Fibroblast of skin of scalp (primary cell): ENCODE measurements at places on chromosomes 7 and 10.
A peak's percentile ranks its signal among the peaks of the same experiment; 100 is the strongest.

DNA sequence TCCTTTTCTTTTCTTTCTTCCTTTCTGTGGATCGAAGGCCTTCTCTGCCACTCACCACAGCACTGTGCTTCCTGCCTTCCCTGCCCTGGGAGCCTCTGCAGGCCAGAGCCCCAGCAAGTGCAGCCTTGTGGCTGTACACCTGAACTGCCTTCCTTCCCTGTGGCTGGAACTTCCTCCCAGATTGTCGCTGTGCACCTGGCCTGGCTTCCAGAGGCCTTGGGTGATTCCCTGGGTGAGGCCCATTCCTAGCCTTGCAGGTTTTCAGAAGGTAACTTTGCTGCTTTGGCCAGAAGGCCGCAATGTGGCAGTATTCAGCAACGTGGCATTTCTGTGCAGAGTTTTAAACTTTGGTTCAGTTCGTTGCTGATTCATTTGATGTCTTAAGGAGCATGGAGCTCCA, 50.1 kb upstream of the RASGEF1A start:
- no peak for DNase-seq

- DNase-seq, result peak; percentile 65
Measured at GRCh38 chr10:29646238-29646902, 11.6 kb upstream of the SVIL start.

GRCh38 chr7:36037121-36037662, 115.9 kb upstream of the EEPD1 start:
- DNase-seq, result peak; percentile 57

DNA sequence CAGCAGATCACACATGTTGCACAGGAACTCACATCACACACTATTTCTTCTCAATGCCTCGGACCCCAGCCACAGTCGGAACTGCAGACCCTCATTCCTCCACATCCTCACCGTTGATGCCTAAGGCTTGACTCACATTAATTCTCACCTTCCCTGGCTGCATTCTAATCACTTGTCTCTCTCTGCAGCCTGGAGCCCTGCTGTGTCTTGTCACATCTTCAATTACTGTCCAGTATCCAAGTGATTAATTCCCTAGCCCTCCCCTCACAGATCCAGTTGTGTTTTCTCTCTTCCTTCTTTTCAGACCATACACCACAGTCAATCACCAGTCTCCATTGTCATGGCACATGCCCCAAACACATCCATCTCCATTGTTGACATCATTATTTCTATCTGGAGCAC, 592.4 kb upstream of the IGFBP3 start:
- DNase-seq, result no peak

GRCh38 chr7:69941077-69941651, 342.9 kb downstream of the AUTS2 start:
- DNase-seq, result no peak

GRCh38 chr10:109588259-109588658, 335.1 kb downstream of the XPNPEP1 start:
- no peak for DNase-seq

GRCh38 chr10:130714742-130715467, 578.7 kb downstream of the GLRX3 start:
- DNase-seq, result no peak

DNA sequence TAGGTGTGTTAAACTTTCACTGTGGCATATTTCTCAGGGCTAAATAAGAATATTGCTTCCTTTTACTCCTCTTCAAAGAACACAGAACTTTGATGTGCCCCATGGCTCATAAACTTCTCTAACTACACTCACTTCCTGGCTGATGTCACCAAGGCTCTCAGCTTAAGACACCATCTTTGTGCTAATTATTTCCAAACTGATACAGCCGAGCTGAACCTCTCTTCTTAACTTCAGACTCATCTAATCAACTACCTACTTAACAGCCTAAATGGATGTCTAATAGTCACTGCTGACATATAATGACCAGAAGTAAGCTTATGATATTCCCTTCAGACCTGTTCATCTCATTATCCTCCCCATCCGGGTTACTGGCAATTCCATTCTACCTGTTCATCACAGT, 3.6 kb downstream of the C10orf67 start:
- DNase-seq, result peak; percentile 21
